Stimulated activated CD8-positive, alpha-beta memory T cell treated with anti-CD3 and anti-CD28 coated beads, Interleukin-15, amount 100 ng/mL, for 24 hours (primary cell): ENCODE measurements at places on chromosomes 2 and 18.

DNA sequence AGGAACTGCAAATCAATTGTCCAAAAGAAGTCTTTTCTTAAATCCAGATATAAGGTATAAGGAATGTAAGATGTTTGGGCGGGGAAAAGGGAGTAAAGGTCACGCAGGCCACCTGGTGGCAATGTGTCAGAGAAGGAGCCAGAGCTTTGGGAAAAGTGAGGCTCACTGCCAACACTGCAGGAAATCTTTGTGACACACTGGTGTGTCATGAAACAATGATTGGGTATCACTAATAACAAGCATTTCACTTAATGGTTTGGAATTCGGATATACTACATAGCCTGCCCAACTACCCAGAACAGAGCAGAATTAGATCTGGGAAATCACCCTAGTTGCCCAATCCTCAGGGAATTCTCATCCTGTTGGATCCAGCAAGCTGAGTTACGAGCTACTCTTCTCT lies 61.0 kb downstream of the RBMS1 start:
- DNase-seq: no peak

GRCh38 chr18:26091047-26091630 lies 726 bp upstream of the SS18 start:
- no peak for DNase-seq

- DNase-seq: no peak
Measured at GRCh38 chr2:9712263-9712662, 81.5 kb upstream of the YWHAQ start.

DNA sequence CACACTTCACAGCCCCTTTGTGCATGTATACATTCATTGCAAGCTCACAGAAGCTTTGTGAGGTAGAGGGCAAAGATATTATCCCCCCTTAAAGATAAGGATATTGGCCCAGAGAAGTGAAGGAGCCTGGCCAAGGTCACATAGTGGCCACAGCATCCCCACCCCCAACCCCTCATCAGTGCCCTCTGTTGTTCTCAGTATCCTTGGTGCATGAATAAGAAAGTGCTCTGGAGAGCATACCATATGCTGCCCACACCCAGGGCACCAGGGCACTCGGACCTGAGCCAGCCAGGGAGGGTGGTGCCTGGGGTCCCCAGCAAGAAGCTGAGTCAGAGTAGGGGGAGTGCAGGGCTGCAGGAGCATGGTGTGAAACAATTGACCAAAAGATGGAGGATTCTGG lies 3.3 kb downstream of the DYSF start:
- DNase-seq: no peak

DNA sequence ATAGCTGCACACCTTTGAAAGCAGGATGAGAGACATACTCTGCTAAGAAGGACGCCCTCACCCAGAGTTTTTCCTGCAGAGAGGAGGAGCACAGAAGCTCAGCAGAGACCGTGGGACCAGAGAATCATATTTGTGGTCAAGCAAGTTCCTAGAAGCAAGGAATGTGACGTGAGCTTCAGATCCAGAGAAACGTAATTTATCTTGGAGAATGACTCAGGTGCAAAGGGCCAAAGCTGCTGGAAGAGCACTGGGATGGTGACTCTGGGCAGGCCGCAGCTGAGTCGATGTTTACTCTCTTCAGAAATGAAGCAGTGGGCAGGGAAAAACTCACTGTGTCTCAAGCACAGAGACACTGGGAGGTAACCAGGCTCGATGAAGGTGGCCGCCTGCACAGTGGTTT lies 50.1 kb upstream of the IGFBP2 start:
- no peak for DNase-seq

GRCh38 chr18:22272242-22272641 lies 102.9 kb downstream of the GATA6 start:
- no peak for DNase-seq

GRCh38 chr2:155418753-155419152 lies 720.3 kb downstream of the KCNJ3 start:
- no peak for DNase-seq

GRCh38 chr2:120802867-120803484 lies 67.3 kb downstream of the GLI2 start:
- DNase-seq: no peak

- peak; percentile 80 for DNase-seq
Measured at GRCh38 chr2:16608661-16609643, 56.7 kb downstream of the CYRIA start.

GRCh38 chr18:35511833-35512232 lies 14.1 kb upstream of the INO80C start:
- DNase-seq: no peak

DNA sequence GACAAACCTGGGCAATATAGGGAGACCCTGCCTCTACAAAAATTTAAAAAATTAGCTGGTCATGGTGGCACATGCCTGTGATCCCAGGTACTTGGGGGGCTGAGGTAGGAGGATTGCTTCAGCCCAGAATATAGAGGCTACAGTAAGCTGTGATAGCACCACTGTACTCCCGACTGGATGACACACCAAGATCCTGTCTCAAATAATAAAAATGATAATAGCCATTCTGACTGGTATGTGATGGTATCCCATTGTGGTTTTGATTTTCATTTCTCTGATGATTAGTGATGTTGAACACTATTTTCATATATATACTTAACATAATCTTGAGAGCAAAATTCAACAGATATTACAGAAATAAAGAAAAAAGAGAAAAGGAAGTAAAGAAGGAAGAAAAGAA lies 1491.0 kb upstream of the PIK3C3 start:
- DNase-seq: no peak

- no peak for DNase-seq
Measured at GRCh38 chr18:24763765-24764513, 303.5 kb downstream of the HRH4 start.

DNA sequence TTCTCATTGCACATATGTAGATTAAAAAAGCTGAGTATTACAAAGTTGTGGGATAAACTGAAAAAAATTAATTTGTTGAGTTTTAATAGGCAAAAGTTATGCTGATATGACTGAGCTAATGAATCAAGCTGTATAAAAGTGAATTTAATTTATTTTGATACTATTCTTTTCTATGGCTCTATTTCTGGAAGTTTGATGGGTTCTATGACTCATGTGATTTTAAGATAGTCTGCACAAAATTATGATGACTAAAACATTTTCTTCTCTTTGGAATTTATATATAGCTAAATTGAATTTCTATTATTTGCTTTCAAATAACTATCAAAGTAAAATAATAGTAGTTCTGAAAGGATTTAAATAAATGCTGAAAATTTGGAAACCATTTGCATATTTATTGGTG lies 71.0 kb upstream of the MMADHC start:
- DNase-seq: no peak

DNA sequence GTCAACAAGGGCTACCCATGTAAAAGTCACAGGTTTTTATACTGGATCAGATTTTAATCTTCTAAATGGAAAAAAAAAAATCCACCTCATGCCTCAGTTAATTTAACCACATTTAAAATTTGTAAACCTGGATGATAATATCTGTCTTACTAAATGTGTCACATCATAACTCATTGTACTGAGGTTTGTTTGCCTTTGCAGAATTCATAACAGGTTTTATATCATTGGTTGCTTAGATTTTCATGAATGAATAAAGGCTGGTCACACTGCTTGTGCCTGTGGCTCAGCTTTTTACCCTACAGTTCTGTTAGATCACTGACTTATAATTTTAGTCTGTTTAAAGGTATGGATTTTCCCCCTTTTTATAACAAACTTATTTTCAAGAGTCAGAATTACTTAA lies 48.9 kb downstream of the PSMD14 start:
- DNase-seq: no peak

DNA sequence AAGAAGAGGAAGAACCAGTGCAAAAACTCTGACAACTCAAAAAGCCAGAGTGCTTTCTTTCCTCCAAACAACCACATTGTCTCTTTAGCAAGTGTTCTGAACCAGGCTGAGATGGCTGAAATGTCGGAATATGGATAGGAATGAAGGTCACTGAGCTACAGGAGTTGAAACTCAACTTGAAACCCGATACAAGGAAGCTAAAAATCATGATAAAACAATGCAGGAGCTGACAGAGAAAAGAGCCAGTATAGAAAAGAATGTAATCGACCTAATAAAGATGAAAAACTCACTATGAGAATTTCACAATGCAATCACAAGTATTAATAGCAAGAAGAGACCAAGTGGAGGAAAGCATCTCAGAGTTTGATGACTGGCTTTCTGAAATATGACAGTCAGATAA lies 15.0 kb upstream of the EIF2AK3 start:
- no peak for DNase-seq

GRCh38 chr2:106185475-106186184 lies 8.5 kb downstream of the UXS1 start:
- DNase-seq: no peak

- no peak for DNase-seq
Measured at GRCh38 chr2:25312958-25313710, 28.6 kb downstream of the DNMT3A start.

DNA sequence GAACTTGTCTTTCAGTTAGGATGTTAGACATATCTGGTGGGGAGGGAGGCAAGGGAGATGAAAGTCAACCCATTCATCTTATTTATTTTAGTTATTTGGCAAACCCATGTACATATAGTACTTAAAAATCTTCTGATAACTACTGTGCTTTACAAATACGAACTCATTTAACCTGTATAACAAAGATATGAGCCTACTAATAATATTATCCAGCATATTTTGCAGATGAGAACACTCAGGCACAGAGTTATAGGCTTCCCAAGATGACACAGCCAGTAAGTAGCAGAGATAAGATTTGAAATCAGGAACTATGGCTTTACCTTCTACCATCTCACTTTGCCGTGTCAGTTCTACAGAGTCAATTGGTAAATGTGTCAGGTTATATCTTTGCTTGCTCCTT lies 262.6 kb upstream of the DOK6 start:
- DNase-seq: no peak

DNA sequence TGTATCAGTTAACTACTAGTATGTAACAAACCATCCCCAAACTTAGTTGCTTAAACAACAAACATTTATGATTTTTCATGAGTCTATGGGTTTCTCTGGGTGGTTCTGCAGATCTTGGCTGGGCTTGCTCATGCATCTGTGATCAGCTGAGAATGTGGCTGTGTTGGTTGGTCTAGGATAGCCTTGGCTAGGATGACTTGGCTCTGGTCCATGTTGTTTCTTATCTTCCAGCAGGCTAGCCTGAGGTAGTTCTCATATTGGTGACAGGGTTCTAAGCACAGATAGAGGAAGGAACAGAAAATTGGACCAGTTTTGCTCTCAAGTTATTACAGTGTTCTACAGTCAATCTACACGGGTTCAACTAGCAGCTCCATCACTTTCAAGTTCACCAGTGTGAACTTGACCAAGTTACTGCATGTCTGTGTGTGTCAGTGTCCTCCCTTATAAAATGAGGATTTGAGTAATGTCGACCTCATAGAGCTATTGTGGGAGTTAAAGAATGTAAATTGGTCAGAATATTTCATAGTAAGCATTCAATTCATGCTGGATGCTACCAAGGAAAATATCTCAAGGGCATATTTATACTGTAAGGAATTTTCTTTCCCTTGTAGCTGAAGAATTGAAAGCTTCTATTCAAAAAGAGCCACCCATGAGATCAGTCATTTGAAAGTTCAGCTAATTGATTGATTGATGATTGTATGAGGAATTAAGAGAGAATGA lies 65.3 kb downstream of the MYO3B start:
- no peak for DNase-seq

DNA sequence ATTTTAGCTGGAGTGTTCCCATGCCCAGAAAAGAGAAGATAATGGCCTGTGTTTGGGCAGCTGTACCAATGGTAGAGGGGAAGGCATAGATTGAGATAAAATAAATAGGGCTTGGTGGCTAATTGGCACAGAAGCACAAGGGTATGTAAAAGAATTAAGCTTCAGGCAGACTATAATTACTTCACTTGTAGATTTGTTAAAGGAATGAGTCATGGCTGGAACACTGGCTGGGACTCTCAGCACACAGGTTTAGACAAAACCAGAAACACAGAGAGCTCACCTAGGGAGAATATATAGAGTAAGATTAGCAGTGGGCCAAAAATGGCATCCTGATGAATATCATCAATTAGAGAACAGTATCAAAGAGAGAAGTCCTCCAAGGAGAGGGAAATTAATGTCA lies 198.3 kb upstream of the FIGN start:
- DNase-seq: no peak

DNA sequence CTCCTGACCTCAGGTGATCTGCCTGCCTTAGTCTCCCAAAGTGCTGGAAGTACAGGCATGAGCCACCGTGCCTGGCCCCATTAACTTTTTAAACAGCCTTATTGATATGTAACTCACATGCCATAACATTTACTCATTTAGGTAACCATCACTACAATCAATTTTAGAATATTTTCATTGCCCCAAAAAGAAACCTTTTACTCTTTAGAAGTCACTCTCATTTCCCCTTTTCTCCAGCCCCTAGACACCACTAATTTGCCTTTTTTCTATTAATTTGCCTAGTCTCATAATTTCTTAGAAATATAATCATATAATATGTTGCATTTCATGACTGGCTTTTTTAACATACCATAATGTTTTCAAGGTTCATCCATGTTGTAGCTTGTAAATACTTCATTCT lies 57.2 kb upstream of the TACR1 start:
- DNase-seq: no peak

GRCh38 chr18:48124857-48125626 lies 194.6 kb upstream of the SMAD2 start:
- DNase-seq: no peak

- no peak for DNase-seq
Measured at GRCh38 chr18:79405781-79406575, 10.2 kb downstream of the NFATC1 start.

GRCh38 chr18:32714571-32715148 lies 58.2 kb downstream of the KLHL14 start:
- no peak for DNase-seq

DNA sequence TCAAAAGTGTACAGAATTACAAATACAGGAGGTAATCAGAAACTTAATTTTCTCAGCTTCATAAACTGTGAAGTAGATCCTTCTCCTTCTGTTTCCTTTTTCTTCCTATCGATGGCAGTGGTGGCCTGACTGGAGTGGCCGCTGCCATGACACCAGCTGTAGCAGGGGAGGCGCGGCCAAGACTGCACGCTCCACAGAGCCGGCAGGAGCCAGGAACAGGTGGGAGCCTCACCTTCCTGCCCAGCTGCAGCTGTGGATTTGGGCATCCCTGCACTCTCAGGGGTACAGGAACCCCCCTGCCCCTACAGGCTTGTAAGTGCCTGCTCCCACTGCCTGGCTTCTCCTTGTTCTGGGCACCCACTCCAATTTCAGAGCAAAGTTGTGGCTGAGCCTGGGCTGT lies 76.1 kb downstream of the EPB41L3 start:
- DNase-seq: no peak

DNA sequence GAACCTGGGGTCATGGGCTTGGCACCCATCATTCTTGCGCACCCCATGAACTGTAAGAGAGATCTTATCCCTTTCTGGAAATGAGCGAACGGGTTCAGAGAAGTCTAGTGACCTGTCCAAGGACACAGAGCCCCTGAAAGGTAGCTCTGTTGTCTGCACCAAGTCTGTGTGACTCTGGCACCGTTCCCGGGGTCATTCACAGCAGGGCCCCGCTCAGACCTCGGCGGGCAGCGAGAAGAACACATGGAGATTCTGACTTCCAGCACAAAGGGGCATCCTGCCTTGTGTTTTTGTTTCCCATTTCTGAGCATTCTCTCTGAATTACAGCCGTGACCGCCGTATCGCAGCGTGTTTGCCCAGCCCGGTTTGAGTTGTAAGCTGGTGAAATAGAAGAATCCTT lies 231.7 kb downstream of the KLHL29 start:
- no peak for DNase-seq
